Activated effector memory CD4-positive, alpha-beta T cell treated with Interleukin-2 at 50 U/mL for 16 hours (primary cell): ENCODE measurements at places on chromosomes 3 and 15.

DNA sequence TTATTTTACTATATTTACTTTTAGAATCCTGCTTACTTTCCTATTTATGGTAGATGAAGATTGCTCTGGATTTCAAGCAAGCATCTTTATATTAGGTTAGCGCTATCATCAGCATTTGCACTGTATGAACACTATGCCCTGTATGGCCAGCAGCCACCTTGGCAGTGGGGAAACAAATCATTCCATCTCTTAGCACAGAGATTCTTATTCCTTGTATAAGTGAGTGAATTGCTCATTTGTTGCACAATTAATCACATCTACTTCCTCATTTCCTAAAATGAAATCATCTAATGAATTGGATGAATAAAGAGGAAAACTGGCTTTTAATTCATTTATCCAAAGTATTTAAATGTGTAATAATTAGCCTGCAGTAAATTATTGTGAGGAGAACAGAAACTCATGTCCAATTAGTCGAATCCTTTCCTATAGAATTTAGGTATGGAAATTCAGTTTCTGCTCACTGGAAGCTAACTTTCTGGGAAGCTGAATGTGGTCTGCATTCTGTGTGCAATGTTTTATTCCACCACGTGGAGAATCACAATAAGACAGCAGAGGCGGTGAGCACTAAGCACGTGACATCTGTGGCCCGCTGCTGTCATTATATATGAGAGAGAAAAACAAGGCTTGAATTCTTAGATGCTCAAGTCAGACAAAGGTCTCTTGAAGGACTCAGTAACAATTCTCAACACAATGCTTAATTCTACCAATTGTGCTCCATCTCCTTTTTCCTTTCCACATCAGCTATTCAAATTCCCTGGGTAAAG lies 93.4 kb downstream of the PEX5L start:
- no peak for DNase-seq

DNA sequence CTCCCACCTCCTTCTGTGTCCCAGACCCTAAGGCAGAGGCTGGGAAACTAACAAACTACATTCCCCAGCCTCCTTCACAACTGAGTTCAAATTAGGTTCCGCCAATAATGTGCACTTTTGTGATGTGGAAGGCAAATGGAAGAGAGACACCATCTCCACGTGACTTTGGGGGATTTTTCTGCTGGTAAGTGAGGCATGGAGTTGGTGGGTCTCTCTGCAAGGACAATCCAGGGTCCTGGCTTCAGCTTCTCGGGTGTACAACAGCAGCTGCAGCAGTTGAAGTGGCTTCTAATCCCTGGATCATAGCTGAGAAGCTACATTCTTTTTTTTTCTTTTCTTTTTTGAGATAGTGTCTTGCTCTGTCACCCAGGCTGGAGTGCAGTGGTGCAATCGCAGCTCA lies 58.9 kb upstream of the GATA2 start:
- no peak for DNase-seq

DNA sequence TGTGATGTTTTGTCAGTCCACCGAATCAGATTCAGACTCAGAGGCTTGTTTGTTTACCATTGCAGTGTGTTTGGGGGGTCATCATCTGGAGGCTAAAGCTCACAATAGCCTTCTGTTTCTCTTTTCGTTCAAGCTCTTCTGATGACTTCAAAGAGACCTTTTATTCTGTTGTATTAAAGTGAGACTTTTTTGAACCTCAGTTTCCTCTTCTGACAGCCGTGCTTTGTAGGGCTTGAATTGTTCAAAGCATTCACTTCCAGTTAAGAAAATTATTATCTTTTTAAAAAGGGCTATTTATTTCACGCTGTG lies 1.3 kb downstream of the PXK start:
- no peak for DNase-seq

DNA sequence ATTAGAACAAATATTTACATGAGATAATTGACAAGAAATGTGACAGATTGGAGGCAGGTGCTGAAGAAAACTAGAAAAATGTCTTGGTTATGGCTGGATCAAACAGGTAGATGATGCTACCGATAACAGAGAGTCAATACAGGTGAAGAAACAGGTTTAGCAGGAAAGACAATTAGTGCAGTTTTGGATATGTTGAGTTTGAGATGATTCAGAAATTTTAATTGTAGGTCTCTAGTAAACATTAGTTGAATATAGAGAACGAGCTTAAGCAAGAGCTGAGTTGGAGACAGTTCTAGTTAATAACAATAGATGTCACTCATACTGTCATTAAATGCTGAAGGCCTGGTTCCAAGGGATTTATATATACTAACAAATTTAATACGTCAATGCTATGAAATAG lies 524.4 kb downstream of the NSUN3 start:
- no peak for DNase-seq

GRCh38 chr3:71926262-71926600 lies 141.3 kb upstream of the PROK2 start:
- DNase-seq, result no peak
